ENCODE measurements at places on chromosomes 3 and 15.

DNA sequence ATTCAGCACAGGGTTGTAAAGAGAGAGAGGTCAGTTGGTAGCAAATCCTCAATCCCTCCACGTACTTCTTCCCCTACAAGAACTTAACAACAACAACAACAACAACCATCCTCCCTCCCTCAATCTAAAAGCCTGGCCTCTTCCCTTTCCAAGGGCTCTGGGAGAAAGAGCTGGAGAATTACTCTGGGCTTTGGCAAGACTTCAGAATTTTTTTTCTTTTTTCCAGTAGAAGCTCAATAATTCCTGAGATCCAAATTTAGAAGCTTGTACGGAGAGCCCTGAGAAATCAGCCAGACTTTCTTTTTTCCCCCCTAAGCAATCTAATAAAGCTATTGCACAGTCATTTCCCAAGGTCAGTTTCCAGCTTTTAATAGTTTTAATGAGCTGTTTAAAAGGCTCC lies 95.8 kb upstream of the CACNA2D3 start:
- no peak for DNase-seq

- peak; percentile 55 for DNase-seq
Measured at GRCh38 chr3:32374788-32375595, 16.7 kb upstream of the CMTM7 start.

DNA sequence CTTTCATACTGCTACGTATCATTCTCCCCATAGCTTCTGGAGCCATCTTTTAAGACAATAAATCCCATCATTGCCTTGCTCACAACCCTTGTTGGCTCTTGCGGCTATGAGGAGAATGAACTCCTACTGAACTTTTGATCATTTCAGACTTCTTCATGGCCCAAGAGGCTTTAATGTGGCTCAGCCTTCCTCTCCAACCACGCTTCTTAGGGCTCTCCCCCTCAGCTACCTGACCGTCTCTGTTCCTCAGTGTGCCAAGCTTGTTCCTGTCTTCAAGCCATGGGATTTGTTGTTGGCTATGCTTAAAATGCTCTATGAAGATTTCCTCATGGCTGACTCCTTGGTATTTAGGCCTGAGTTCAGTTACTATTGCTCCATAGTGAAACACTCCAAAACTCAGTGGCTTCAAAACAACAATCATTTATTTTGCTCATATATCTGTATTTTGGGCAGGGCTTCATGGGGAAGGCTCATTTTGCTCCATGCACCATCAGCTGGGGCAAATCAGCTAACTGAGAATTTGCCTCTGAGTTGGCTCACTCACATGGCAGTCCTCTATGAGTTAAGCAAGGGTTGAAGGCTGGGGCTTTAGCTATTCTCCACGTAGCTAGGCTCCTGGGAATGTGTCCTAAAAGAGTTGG lies 47.5 kb downstream of the FOXL2 start:
- DNase-seq, result no peak

- DNase-seq, result no peak
Measured at GRCh38 chr3:172143739-172144497, 104.5 kb downstream of the FNDC3B start.

DNA sequence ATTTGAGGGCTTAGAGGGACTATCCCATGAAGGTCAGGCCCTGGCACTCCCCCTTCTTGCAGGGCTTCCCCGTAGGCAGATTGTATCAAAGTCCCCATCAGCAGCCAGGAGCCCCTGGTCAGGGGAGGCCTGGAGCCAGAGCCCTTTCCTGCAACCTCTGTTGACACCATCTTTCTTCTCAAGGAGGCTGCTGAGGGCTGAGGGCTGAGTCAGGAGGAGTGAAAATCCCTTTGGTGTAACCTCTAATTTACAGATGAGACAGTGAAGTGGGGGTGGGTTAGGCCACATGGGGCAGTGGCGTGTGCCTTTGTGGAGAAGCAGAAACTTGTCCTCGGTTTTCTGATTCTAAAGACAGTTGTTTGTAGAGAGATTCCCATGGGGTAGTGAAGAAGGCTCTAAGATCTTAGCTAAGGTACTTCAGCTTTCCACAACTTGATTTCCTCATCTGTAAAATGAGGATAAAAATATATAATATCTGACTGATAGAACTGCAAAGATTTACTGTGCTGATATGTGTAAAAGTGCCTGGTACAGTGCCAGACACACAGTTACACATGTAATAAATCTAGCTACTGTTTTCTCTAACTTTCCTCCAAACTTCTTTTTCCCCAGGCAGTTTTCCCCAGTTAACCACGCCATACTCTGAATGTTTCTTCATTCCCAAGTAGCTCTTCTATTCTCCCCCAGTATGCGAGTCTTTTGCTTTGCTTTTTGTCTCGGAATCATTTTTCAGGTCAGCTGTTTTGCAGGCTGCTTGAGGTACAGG lies 249.4 kb upstream of the TPM1 start:
- no peak for DNase-seq

DNA sequence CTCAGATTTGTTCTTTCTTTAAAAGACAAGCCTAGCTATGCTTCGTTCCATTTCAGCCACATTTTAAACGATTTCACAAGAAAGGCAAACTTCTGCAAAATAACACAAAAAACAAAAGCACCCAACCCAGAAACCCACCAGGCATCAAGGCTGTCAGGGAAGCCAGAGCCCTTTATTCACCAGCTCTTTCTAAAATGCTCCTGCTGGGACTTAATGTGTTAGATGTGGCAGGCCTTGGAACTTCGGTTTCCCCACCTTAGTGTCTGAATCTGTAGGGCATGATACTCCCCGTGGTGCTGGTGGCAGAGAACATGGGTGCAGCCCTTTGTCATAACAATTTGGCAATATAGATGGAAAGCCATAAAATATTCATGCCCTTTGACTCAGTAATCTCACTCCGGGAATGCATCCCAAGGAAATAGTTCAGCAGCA lies 56.8 kb upstream of the LCTL start:
- no peak for DNase-seq

DNA sequence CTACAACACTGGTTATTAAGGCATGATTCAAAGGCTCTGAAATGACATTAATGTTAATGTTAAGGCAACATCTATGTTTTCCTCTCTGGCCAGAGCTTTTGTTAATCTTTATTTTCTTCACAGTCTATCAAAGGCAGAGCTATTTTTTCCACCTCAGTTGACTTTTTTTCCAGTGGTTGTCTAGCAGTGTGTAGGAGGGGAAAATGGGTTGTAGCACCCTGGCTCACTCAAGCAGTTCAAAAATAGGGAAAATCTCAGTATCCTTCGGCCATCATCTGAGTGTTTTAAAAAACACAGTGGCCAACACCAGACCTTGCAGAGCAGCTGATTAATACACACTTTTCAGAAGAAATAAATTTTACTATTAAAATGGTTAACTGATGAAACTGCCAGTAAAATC lies 21.4 kb downstream of the CBLB start:
- DNase-seq, result no peak

DNA sequence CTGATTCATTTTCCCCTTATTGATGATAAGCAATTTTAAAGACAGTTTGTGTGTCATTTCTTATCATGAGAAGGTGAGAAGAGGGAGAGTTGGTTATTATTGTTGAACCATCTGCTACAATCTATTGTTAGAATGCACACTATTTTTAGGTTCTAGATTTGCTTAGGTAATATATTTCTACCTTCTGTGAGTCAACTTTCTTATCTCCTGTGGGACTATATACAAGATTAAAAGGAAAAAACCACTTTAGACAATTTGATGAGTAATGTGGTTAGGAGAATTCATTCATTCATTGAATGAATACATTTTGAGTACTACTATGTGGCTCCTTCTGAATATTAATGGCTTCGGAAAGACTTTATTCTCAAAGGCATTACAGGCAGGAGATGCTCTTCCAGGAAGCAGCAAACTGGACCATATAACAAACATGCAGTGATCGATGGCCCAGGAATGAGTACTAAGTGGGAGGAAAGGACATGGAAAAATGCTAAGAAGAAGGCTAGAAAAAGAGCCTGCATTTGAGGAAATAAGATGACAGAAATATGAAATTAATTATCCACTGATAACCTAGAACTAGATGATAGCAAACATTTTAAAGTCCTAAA lies 22.4 kb downstream of the SPTSSB start:
- DNase-seq, result no peak

DNA sequence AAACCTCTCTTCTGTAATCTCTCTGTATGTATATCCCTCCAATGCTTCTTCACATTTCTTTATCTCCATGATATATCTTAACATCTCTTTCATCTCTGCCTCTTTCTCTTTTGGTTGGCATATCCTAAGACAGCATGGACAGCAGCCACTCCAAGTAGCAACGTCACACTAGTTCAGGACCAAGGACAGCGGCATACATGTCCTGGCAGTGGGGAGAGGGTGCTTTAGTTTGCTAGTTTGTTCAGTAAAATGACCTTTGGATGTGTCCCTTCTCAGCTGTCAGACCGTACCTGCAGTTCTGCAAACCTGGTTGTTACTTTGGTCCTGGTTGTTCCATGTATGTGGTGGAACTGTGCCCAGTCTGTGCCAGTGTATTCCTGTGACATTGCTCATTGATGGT lies 225.6 kb upstream of the ROPN1 start:
- DNase-seq, result no peak

- peak; percentile 41 for DNase-seq
Measured at GRCh38 chr3:36911990-36912804, 32.7 kb downstream of the TRANK1 start.

DNA sequence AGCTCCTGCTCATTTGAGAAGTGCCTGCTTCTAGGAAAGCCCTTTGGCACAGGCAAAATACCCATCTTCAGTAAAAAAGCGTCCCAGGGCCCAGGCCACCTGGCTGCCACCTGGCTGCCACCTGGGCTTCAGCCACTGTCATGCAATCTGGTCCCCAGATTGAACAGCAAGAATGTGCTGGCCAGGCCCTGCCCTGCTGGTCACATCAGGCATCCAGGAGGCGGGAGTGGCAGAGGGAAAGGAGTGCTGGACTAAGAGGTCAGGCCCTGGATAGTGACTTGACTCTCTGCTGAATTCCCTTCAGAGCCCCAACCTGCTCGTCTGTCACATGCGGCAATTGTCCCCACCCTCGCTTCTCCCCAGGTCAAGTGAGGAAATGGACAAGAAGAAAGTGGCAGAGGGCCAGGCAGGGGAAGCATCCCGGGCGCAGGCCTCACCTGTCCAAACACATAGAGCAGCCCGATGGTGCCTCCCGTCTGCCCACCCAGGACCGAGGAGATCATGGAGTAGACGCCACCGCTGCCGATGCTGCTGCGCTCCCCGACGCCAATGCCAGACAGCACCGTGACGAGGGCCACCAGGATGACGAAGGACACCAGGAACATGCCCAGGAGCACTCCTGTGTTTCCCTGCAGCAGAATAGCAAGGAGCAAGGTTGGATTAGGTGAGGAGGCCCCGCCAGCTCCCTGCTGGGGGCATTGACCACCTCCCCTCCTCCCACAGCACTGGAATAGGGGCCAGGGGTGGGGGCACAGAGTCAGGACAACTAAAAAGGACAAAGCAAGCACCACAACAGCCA lies 25.5 kb downstream of the SLC12A8 start:
- DNase-seq, result no peak

GRCh38 chr3:33424606-33425452 lies 15.4 kb downstream of the UBP1 start:
- no peak for DNase-seq

GRCh38 chr3:120169407-120169806 lies 75.2 kb upstream of the GSK3B start:
- no peak for DNase-seq

DNA sequence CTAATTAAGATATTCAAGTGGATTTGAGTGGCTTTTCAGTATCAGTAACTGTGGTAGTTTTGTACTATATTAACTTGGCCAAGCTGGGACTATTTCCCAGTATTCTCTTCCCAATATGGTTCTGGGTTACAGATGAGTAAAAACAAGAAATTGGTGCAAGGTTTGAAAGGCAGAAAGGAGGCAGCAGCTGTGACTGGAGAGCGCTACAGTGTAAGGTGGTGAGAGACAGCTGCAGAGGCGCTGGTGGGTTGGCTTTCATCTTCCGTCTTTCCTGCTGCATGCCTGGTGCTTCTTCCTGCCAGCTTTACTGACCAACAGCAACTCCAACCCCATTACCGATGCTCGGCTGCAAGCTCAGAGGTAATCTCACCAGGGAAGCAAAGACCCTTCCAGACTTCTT lies 9.8 kb downstream of the DPH3 start:
- DNase-seq, result no peak

DNA sequence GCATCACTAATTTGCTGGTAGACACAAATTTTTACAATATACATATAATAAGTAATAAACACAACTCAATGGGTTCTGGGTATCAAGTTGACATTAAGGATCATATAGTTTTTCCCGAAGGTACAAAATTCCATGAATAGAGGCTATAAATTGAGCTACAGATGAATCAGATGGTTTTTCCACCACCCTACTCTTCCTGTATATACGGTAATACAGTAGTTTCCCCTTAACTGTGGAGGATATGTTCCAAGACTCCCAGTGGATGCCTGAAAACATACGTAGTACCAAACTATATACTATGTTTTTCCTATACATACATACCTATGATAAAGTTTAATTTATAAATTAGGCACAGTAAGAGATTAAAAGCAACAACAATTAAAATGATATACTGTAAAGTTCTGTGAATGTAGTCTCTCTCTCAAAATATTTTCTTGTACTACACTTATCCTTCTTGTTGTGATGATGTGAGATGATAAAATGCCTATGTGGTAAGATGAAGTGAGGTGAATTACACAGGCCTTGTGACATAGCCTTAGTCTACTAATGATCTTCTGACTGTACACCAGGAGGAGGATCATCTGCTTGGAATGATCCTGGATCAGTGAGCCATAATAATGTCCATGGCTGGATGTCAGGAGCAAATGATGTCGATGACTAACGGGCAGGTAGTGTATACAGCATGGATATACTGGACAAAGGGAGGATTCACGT lies 116.7 kb downstream of the NR1I2 start:
- no peak for DNase-seq

- no peak for DNase-seq
Measured at GRCh38 chr15:80199366-80199765, 46.6 kb downstream of the FAH start.

DNA sequence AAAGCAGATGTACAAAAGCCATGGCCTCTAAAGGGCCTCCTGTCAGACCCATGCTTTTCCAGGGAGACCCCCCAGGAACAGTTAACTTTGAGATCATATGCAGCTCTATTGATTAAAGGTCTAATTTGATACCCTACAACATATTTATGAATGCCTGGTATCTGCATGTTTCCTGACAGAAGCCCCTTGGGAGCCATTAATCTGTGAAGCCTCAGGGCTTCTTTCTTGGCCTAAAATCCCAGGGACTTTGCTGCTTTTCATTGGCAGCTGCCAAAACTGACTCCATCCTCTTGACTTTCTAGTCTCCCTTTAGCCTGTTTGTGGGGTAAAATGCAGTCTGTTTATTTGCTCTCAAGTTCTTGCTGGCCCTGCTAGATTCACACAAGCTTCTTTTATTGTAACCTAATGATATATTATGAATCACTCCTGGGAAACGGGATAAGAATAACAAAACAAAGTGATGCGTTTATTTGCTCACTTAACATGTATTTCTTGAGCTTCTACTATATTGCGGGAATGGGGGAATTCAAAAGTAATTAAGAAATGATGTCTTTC lies 257.0 kb downstream of the LSAMP start:
- no peak for DNase-seq

- DNase-seq, result no peak
Measured at GRCh38 chr15:25408428-25408827, 30.4 kb downstream of the UBE3A start.

GRCh38 chr3:175433026-175433674 lies 574.0 kb downstream of the NAALADL2 start:
- DNase-seq, result no peak

- no peak for DNase-seq
Measured at GRCh38 chr3:13110678-13111116, 37.5 kb upstream of the IQSEC1 start.
